MCF 10A (cell line): ENCODE measurements at places on chromosomes 3 and 15. TPM values are rescaled to one million over a fixed set of nuclear protein-coding genes. Genes with fewer than 3 reads are reported as not detected.

CRYBG3 gene
- 7.2 and 10.7 TPM in 2 replicates for total RNA-seq

CCDC54 gene
- not detected in 2 replicates for total RNA-seq

ATXN7 gene
- 29.2 and 36.7 TPM in 2 replicates for total RNA-seq

LIPH gene
- total RNA-seq: 0.07 and 0.32 TPM in 2 replicates

ZNF501 gene
- total RNA-seq: 0.17 and 0.40 TPM in 2 replicates

AADACL2 gene
- not detected in 2 replicates for total RNA-seq

ADAMTSL3 gene
- total RNA-seq: 1.2 TPM in 2 replicates

ARID3B gene
- 4.7 and 6.2 TPM in 2 replicates for total RNA-seq

SRGAP3 gene
- 13.7 and 19.8 TPM in 2 replicates for total RNA-seq

DUOX1 gene
- total RNA-seq: 15.1 and 16.9 TPM in 2 replicates

STAC gene
- 1.1 and 1.2 TPM in 2 replicates for total RNA-seq

DNAJB11 gene
- 116 and 166 TPM in 2 replicates for total RNA-seq

CSK gene
- 50.4 and 65.3 TPM in 2 replicates for total RNA-seq

MESP1 gene
- total RNA-seq: 0.58 and 1.6 TPM in 2 replicates

CEP152 gene
- 6.4 and 6.5 TPM in 2 replicates for total RNA-seq

TFRC gene
- 72.9 and 108 TPM in 2 replicates for total RNA-seq

SUSD5 gene
- total RNA-seq: 3.4 and 3.8 TPM in 2 replicates

CHRD gene
- total RNA-seq: not detected in 2 replicates

EPHA3 gene
- total RNA-seq: not detected in 2 replicates

CFAP20DC gene
- 1.1 and 1.5 TPM in 2 replicates for total RNA-seq

MON1A gene
- 9.6 and 18.6 TPM in 2 replicates for total RNA-seq

TGM5 gene
- total RNA-seq: 0.12 TPM in 1 of 2 replicates, not detected in the other

GOLGA8S gene
- 0.16 and 0.17 TPM in 2 replicates for total RNA-seq

WDR49 gene
- 0.54 and 0.98 TPM in 2 replicates for total RNA-seq

TMPRSS7 gene
- 0.22 TPM in 1 of 2 replicates, not detected in the other for total RNA-seq

GATM gene
- total RNA-seq: 0.54 and 1.6 TPM in 2 replicates

ZIC1 gene
- total RNA-seq: not detected in 2 replicates

ITIH1 gene
- total RNA-seq: not detected in 2 replicates

OR5H14 gene
- total RNA-seq: not detected in 2 replicates

MST1R gene
- 66.4 and 103 TPM in 2 replicates for total RNA-seq

ACTC1 gene
- total RNA-seq: not detected in 2 replicates

P2RY1 gene
- total RNA-seq: 0.28 and 0.49 TPM in 2 replicates

SNTN gene
- total RNA-seq: not detected in 2 replicates

CGNL1 gene
- total RNA-seq: 0.05 TPM in 1 of 2 replicates, not detected in the other

ARGFX gene
- total RNA-seq: not detected in 2 replicates

PP2D1 gene
- total RNA-seq: not detected in 2 replicates

CCR8 gene
- not detected in 2 replicates for total RNA-seq

C2CD4B gene
- total RNA-seq: not detected in 2 replicates

POPDC2 gene
- 0.91 and 0.93 TPM in 2 replicates for total RNA-seq

PRRT3 gene
- 0.83 and 1.3 TPM in 2 replicates for total RNA-seq

VGLL3 gene
- 6.3 and 12.2 TPM in 2 replicates for total RNA-seq

DTX3L gene
- 19.0 and 19.1 TPM in 2 replicates for total RNA-seq
